ENCODE measurements at places on chromosomes 13 and 19. TPM values are rescaled to one million over a fixed set of nuclear protein-coding genes. Genes with fewer than 3 reads are reported as not detected.

- DNase-seq: no peak
Observed at GRCh38 chr13:100363874-100364273, 224.7 kb downstream of the GGACT start.

- peak; percentile 29 for DNase-seq
Observed at GRCh38 chr13:36069881-36070366, 61.3 kb downstream of the DCLK1 start.

- no peak for DNase-seq
Observed at GRCh38 chr13:87961546-87961945, 290.4 kb downstream of the SLITRK5 start.

DNA sequence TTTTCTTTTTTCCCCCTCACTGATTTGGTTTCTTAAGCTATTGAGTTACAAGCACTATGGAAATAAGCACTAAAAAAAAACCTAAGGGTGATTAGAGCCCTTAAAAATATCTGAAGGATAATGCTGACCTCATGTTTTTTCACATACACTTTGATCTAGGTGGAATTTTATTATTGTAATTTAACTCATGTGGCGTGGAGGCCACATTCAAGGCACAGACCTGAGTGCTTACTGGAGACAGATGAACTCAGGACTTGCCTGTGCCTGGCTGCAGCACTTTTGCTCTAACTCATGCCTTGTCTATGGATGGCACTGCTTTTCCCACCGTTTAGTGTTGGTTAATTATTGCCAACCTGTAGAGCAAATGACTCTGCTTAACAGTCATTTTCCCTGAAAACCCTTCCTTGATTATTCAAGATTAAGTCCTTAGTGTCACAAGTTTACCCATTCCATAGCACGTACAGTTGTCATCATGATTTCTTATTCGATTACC is 541.4 kb downstream of the GPC6 start:
- no peak for DNase-seq

DNA sequence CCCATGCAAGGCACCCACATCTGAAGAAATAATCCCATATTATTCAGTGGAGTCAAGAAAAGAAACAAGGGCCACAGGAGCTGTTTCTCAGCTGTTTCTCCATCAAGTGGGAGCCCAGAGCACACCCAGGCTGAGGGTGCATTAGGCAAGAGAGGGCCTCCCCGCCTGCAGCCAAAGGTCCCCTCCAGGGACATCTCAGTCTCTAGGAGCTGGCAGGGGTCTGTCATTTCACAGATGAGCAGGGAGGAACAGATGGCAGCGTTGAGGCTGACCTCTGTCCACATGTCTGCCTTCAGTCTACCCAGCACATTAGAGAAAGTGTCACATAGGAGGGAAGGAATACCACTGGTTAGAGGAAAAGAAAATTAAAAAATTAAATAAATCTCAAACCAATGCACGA is 157.7 kb downstream of the ZNF536 start:
- no peak for DNase-seq

DNA sequence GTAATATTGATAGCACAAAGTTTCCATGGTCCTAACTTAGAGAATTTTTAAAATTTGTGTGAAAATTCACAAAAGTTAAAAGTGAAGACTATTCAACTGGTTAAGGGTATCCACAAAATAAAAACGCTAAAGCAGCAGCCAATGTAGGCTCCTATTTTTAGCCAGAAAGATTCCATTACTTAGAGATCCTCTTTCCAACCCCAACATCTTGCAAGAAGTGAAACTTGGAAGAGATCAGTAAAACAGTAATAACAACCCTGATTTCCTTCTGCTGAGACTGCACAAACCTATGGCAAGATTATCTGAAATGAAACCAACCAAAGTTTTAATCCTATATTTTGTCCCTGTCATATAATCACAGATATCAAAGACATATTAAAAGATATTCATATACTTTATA is 8.5 kb downstream of the TBC1D4 start:
- DNase-seq: no peak

GRCh38 chr19:41298348-41298964 is 11.5 kb upstream of the CCDC97 start:
- DNase-seq: peak; percentile 85

DNA sequence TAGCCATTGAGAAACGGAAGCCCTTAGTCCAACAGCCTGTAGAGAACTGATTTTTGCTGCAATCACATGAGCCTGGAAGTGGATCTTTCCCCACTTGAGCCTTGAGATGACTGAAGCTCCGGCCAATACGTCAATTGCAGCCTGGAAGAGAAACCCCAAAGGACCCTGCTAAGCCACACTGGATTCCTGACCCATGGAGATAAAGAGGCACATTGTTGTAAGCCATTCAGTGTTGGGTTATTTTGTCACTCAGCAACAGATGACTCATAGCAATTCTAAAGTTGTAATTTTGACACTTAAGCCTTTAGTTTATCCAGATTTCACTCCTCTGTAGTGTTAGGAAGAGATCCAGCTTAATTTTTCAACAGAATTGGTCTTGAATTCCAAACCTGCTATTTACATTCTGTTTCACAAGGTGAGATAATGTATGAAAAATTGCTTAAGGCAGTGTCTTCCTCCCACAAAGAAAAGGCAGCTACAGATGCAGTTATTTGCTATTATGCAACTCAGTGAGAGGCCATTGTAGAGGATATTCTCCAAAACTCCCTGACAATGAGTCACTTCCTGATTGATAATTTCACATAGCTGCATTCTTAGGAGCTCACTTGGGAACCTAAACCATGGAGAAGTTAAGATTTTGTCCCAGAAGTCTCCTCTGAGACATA is 59.4 kb upstream of the TSHZ3 start:
- peak; percentile 41 for DNase-seq

- no peak for DNase-seq
Observed at GRCh38 chr19:37078717-37079032, 442 bp downstream of the ZNF420 start.

DNA sequence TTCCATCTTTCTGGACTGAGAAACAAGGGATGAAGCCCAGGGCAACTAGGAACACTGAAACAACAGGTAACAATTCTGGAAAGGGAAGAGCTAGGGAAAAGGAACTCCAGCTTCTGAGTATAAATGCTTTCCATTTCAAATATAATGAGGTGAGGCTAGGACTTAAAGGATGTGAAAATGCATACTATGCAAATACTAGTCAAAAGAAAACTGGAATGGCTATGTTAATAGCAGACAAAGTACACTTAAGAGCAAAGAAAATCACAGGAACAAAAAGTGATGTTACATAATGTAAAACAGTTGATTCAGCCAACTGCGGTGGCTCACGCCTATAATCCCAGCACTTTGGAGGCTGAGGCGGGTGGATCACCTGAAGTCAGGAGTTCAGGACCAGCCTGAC is 6.2 kb downstream of the SIGLEC14 start:
- DNase-seq: no peak

DNA sequence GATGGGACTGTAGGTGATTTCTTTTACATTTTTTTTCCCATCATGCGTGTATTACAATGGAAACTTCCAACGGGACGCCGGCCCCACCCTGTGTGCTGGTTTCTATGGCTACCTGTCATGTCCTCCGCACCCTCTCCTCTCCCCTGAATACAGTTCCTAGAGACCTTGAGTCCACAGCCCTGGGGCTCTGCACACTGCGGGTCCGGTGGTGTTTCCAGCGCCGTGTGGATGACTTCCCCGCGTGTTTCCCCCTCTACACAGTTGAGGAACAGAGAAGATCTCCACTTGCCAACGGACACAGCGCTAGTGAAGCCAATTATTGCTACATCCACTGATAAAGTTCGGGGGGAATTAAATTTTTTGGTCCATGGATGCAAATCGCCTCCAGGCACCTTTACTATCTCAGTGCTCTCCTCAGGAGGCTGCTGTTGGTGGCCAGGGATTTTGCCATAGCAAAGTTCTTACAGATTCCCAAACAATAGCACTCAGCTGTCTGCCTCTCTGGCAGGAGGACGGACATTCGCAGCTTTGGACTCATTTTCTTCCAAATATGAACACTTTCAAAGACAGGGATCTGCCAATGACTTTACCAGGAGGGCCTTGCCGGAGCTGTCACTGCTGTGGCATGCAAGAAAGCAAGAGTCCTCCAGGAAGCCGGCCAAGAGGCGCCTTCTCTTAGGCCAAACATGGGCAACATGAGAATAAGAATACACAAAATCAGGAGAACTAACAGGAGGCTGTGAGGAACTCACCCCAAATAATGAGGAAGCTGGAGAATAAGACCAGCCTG is 39.3 kb upstream of the GAS6 start:
- no peak for DNase-seq

- no peak for DNase-seq
Observed at GRCh38 chr13:109126891-109127641, 497.7 kb downstream of the MYO16 start.

DNA sequence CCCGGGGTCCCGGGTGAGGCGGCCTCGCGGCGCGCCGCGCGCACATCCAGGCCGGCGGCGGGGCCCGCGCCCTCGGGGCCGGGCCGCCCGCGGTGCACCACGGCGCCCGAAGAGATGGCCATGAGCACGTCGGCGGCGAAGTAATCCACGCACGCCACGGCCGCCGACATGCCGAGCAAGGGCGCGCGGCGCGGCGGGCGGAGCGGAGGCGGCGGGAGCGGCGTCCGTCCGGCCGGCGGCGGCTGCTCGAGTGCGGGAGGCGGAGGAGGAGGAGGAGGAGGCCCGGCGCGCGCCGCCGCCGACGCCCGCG is at the start of gene KLF16:
Gene KLF16 (minus strand): TSS at position 252 of the 310 bp plus-strand sequence. CDS start 82 bp downstream, at position 170.
- no peak for DNase-seq

- no peak for DNase-seq
Observed at GRCh38 chr13:99751517-99752199, 219.9 kb downstream of the ZIC5 start.

DNA sequence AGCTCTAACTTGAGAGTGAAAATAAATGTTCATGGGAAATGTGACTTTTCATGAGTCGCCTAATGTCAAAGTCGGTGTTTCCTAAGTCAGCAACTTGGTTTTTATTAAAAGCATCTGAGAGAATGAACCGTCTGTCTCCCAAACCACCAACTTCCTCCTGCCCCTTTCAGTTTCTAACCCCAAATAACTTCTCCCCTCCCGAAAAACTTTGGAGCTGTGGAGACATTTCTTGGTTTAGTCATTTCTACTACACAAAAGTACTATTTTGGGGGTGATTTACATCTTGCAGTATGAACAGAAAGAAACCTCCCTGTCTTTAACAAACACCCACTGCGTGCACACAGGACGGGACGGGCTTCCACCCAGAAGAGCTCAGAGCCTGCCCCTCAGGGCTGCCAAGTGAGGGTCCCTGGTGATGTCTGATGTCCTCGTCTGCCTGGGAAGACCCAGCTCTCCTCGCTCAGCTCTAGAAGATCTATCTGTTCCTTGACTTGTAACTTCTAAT is 65.0 kb downstream of the RASA3 start:
- no peak for DNase-seq

- no peak for DNase-seq
Observed at GRCh38 chr13:96065849-96066248, 12.6 kb upstream of the UGGT2 start.

GRCh38 chr13:51291341-51291740 is 48.1 kb upstream of the SERPINE3 start:
- DNase-seq: no peak

GRCh38 chr13:110593430-110594130 is 21.8 kb upstream of the NAXD start:
- no peak for DNase-seq

- no peak for DNase-seq
Observed at GRCh38 chr13:102852556-102852955, 6.7 kb downstream of the ERCC5 start.

GRCh38 chr13:114024603-114025404 is 50.9 kb upstream of the C13orf46 start:
- peak; percentile 60 for DNase-seq

- DNase-seq: no peak
Observed at GRCh38 chr13:90293793-90294361, 1053.6 kb upstream of the MIR17HG start.

GRCh38 chr19:33064792-33065550 is at the start of gene RHPN2:
TSS of gene RHPN2 (minus strand) at chr19:33064888. CDS start at chr19:33064852, 36 bp downstream.
- peak; percentile 63 for DNase-seq

GRCh38 chr13:29954082-29955028 is 103.9 kb upstream of the UBL3 start:
- DNase-seq: no peak

GRCh38 chr19:5627395-5627904 is 4.6 kb downstream of the SAFB start:
- DNase-seq: peak; percentile 76

GRCh38 chr19:10538204-10538983 is 5.3 kb upstream of the ATG4D start:
- DNase-seq: no peak

- no peak for DNase-seq
Observed at GRCh38 chr13:77477299-77477848, 58.1 kb upstream of the SCEL start.

- no peak for DNase-seq
Observed at GRCh38 chr19:41276231-41276630, 12.1 kb downstream of the HNRNPUL1 start.

- DNase-seq: no peak
Observed at GRCh38 chr19:11418094-11418548, 993 bp downstream of the RGL3 start.

CATSPERD gene
- total RNA-seq: not detected

ZNF429 gene
- 4.6 TPM for total RNA-seq

ANKRD24 gene
- 0.56 TPM for total RNA-seq

ALOX5AP gene
- 20.2 TPM for total RNA-seq

MCEMP1 gene
- 1.4 TPM for total RNA-seq

ZNF66 gene
- total RNA-seq: 1.6 TPM

CDX2 gene
- total RNA-seq: not detected

IFT88 gene
- total RNA-seq: 8.5 TPM

ATP7B gene
- total RNA-seq: 3.9 TPM

GRK1 gene
- total RNA-seq: not detected
